Right kidney (tissue), 9 donors: ENCODE measurements at places on chromosomes 7 and 10.

DNA sequence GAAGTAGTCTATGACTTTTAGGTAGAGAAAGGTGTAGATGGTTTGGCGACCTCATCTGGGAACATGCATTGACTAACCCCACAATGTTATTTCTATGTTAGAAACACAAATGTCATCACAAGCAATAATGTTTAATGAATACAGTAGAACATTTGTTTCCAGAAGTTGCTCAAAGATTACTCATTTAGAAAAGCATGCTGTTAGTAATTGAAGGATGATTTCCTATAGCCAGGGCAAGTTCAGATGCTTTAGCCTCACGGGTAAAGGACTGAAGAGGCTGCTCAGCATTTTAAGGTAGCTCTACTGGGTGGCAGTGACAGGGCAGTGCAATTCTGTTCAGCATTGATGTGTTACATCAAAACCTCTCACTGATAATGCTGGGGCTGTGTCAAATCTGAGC, 199.3 kb upstream of the FZD1 start:
- no peak for DNase-seq

- DNase-seq = no peak
Observed at GRCh38 chr10:819326-819725, 112.2 kb downstream of the LARP4B start.

GRCh38 chr10:123882681-123883445, 8.7 kb downstream of the CPXM2 start:
- no peak for DNase-seq

- DNase-seq = no peak
Observed at GRCh38 chr10:91137011-91137643, 83.3 kb upstream of the PCGF5 start.

DNA sequence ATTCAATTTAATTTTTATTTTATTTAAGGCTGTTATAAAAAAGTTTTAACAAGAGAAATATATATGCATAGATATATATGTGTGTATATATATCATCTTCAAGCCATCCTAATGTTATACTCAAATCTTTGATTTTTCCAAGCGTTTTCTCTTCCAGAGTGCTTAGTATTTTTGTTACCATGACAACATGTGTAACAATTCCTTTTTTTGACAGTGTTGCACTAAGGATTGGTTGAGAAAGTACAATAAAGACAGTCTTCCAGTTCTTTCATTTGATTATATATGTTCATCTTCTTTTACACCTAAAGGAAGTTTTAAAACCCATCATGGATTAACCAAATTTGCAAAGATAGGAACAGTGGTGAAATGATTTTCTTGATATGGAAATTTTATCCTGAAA, 171.7 kb downstream of the KLF6 start:
- no peak for DNase-seq

- DNase-seq = no peak
Observed at GRCh38 chr7:151389768-151390597, 19.9 kb downstream of the WDR86 start.

- DNase-seq = no peak
Observed at GRCh38 chr7:116165717-116166116, 44.6 kb upstream of the TES start.

DNA sequence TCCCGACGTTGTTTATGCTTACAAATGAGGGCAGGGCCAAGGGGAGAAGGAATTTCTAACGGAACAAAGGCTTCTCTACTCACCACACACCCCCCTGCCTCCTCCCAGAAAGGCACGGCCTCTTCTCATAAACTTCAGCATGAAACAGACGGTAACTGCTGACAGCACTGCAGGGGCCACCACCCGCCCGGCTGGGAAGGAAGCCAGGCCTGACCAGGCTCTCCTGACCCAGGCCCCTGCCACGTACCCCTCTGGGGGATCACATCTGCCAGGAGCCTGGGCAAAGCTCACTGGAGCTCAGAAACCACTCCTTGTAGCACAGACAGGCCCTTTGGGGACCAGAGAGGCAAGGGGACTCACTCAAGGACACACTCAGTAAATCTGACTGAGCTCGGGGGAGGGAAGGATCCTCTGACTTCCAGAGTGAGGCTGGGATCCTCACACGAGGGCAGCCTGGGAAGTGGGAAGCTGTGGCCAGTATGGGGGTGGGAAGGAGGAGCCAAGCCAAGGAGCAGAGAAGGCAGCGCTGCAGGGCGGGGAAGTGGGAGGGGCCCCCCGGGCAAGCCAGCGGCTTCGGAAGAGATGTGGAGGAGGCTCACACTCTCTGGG, 46.1 kb downstream of the ZCCHC24 start:
- peak; percentile 79 for DNase-seq

GRCh38 chr7:156166692-156167416, 354.6 kb upstream of the SHH start:
- no peak for DNase-seq

DNA sequence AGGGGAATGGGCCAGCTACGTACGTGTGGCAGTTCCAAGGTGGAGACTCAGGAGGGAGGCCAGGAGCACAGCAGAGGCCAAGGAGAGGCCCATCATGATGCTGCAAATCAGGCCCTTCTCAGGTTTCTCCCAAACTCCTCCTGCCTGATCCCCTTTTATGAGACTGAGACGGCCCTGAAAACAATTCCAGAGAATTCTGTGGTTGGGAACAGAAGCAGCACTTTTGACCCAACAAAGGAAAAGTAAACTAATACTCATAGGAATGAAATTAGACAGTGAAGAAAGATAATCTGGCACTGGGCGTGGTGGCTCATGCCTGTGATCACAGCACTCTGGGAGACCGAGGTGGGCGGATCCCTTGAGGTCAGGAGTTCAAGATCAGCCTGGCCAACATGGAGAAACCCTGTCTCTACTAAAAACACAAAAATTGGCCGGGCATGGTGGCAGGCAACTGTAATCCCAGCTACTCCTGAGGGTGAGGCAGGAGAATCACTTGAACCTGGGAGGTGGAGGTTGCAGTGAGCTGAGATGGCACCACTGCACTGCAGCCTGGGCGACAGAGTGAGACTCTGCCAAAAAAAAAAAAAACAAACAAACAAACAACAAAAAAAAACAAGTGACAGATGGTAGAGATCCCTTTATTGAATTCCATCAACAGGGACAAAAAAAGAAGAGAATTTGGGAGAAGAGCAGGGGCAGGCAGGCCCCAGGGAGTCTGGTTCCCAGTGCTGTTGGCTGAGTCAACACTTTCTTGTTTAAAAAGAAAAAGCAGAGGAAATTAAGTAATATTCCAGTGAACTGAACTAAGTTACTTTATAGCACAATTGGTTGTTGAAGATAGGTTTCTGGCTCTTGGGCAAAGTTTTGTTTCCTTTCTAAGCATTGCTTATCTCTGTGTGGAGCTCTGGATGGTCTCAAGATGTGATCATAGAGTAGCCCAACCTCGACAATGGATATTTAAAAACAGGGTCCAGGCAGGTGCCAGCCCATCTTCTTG, at the start of gene CCL26:
TSS of gene CCL26 (minus strand) at position 131 of the 997 bp plus-strand sequence. CDS start at position 96, 35 bp downstream.
- no peak for DNase-seq

GRCh38 chr7:36937754-36938563, 213.7 kb upstream of the AOAH start:
- no peak for DNase-seq

DNA sequence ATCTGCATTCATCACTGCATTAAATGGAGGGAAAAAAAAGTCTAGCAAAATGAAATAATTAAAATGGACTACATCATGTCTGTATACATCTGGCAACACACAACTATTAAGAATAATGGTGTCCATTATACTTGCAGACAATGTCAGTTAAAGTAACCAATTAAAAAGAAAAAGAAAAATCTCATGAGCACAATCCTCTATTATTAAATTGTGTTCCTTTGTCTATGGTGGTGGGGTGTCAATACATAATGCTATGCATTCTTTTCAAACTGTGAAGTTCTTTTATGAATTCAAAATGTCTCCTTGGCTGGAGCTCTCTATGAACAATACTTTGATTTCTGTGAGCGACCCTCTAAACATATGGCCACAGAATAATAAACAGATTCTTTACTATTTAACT, 63.5 kb downstream of the NRP1 start:
- no peak for DNase-seq

GRCh38 chr10:131220601-131221171, 90.8 kb downstream of the TCERG1L start:
- DNase-seq = no peak

DNA sequence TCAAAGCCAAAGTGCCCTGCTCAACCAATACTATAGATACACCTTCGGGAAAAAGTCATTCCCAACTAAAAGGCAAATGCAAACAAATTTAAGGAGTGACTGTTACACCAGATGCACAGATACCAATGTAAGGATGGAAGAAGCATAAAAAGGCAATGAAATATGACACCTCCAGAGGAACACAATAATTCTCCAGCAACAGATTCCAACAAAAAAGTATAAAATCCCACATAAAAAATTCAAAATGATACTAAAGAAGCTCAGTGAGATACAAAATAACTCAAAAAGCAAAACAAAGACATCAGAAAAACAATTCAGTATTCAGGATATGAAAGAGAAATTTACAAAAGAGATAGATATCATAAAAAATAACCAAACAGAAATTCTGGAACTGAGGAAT, 44.1 kb upstream of the ASAH2 start:
- DNase-seq = no peak
